ENCODE measurements at places on chromosomes 7 and 10.

DNA sequence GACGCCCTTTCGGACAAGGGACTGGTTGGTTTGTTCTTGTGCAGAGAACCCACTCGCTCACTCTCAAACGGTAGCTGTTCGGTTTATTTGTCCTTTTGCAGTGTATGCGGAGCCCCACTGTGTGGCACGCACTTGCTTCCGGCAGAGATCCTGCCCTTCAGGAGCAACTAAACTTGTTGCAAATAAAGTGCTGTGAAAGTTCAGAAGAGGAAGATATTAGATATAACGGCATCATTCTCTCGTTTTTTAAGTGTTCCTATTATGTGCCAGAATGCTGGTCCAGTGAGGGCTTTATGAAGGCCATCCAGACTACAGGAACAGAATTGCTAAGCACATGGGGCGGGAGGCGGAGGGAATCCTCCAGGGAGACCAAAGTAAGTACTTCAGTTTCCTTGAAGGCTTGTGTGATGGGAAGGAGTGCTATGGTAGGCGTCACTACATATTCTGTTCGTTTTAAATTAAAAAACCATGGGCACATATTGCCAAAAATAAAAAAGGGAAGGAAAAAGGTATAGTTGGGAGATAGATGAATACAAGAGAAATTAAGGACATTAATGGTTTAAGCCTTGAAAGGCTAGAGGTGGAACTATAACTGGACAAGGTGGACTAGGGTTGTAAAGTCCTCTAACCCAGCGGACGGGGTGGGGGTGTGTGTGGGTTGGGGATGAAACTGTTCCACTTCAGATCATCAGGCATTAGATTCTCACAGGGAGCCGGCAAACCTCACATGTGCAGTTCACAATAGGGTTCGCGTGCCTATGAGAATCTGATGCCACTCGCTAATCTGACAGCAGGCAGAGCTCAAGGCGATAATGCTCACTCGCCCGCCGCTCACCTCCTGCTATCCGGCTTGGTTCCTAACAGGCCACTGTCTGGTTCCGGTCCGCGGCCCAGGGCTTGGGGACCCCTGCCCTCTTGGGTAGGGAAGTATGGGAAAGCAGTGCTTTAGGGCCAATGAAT lies 704 bp upstream of the ERLIN1 start:
- peak; percentile 42 for DNase-seq

DNA sequence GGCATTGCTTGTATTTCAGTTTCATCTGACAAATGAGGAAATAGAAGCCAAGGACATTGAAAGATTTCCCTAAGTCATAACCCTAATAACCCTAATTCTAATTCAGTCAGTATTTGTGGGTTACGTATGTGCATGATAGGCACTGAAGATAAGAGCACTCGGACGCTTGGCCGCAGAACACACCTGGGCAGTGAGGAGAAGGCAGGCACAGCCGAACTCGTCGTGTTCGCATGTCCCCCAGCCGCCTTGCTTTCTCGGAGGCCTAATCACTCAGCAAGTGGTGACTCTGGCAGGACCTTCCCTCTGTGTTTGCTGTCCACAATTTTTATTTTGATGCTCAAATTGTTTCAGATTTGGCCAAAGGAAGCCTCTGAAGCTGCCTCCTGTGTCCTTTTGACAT lies 23.7 kb downstream of the HKDC1 start:
- DNase-seq = no peak

- DNase-seq = no peak
These were observed 49.4 kb downstream of the OR13A1 start for GRCh38 chr10:45265996-45266395.

DNA sequence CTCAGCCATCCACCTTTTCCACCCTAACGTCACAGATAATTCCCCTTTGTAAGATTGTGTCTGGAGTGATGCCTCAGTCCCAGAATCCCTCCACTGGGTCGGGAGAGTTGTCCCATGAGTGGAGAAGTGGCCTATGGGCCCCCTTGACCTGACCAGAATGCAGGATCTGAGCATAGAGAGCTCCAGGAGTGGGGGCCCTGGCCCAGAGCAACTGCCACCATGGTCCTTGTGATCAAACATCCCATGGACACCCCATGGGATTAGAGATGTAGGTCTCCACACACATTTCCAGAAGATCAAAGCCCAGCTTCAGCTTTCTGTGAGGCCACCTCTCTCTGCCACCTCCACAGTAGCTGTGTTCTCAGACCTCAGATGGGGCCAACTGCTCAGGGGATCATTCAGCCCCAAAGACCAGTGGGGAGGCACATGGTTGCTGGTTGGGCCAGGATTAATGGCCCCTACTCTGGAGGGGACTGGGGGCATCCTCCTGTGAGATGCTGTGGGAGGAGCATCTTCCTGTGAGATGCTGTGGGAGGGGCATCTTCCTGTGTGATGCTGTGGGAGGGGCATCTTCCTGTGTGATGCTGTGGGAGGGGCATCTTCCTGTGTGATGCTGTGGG lies 28.5 kb upstream of the DPYSL4 start:
- DNase-seq = no peak

- DNase-seq = no peak
These were observed 258.0 kb upstream of the LYZL1 start for GRCh38 chr10:29030900-29031299.

DNA sequence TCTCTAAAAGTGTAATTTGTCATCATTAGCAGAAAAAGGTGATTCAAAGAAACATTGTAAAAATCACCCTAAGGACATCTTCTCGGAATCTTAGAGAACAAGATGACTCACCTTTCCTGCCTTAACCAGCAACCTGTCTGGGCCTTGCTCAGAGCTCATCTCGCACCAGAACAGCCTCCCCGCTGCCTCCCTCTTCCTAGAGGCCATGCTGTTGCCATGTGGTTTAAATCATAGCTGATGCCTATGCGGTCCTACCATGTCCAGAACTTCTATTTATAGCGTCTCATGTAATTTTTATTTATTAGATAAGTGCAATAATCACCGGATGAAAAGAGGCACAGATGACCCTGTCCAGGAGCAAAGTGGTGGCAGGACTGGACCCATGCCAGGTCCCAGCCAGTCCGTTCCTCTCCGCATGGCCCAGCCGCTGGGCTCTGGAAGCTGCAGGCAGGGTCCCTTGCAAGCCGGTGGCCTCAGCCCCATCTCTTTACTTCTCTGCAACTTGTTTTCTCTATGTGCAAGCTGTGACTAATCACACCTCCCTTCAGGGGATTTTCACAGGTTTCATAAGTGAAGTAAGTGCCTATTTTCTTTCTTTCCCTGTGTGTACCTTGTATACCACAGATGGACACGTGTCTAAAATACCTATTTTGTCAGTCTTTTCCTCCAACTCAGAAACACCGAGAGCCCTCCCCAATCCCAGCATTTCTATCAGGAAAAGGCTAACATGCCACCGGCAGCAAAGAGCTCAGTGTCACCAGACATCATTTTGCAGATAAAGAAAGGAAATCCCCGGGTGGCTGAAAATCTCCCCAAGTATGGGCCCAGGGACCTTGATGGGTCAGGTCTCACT lies 27.1 kb downstream of the KLF6 start:
- DNase-seq = no peak
